SJSA1 (cell line): ENCODE measurements at places on chromosomes 7 and 10. TPM values are rescaled to one million over a fixed set of nuclear protein-coding genes. Genes with fewer than 3 reads are reported as not detected.

DNA sequence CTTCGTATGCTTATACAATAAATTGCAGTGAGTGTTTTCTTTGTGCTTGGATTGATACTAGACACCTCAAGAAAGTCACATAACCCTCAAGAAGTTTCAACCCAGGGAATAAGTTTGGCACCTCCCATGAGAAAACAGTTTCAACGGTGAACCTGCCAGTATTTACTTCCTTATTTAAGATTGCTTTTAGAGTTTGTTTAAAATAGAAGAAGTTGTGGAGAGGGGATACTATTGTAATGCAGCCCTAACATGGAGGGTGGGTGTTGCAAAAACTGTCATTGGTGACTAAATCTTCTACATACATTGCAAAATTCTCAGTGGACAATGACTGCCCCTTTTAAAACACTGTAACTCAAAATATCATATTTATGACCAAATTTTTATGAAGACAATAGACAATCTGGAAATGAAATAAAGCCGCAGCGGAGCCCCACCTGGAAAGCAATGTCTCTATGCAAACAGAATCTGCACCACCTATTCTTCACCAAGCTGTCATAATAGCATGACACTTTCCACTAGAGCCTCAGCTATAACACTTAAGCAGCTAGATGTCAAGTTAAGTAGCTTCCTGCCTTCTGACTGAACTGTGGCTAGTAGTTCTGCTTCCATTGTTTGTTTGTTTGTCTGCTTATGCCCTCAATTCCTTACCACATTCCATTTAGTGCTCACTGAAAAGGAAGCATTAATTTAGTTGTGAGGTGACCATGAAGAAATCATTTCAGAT lies 98.2 kb downstream of the MDFIC start:
- DNase-seq, result no peak

Gene NPC1L1
- total RNA-seq, result not detected in 2 replicates

GRCh38 chr7:130896051-130896881 lies 162.3 kb upstream of the KLF14 start:
- no peak for DNase-seq

DNA sequence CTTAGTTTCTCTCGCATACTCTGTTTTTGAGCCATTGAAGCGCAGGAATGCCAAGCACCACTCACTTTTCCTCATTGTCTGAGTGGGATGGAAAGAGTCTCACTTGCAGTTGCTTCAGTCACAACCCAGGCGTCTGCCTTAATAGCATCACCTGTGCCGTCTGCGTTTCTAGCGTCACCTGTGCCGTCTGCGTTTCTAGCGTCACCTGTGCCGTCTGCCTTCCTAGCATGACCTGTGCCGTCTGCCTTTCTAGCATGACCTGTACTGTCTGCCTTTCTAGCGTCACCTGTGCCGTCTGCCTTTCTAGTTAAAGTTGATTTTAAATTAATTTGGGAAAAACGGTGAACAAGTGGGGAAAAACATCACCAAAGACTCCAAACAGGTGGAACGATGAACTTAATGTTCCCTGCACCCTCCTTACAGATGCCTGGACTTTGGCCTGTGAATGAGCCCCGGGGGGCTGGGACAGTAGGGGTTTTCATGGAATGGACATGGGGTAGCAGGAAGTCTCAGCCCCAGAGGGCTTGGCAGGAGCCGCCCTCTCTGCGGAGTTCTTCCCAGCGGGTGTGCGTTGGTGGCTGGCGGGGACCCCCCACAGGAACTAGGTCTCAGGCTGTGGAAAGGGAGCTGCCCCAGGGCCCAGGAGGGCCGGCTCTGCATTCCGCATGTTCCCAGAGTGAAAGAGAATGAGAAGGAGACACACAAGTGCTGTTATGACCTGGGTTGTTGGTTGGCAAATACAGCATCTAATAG lies 3.5 kb downstream of the ZNF511 start:
- DNase-seq, result no peak

DNA sequence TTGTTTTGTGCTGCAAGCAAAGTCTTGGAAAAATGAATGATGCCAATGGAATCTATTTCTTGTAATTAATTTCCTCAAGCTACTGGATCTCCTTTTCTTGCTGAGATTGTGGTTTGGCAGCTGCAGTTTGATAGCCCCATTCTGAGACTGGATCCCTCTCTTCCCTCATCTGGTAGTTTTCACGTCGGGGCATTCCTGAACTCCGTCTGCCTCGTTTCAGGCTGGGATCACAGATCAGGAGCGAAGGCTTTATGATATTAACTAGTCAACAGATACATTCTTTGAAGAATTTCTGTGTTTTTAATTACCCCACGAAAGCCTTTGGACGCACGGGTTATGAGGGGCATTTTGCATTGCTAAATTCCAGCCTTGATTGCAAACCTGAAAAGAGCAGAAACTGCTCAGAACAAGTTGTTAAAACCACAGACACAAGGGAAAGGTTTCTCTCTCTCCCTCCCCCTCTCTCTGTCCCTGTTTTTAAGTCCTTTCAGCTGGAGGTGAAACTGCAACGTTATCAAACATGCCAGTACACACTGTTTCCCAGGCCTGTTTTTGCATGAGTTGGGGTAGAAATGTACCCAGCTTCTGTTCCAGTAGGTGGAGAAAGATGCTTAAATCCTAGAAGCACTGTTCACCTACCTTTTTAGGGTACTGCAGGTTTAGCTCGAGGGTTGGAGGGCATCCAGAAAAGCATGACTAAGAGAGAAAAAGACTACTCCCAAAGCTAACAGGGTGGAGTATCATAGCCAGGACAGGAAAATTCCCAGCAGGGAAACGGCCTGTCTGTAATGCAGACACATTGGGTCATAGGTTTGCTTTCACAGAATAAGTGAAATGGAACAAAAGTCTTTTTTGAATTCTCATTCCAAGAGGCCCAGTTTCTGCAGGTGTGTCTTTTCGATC lies 124.3 kb downstream of the CUX1 start:
- DNase-seq, result peak; percentile 62

DNA sequence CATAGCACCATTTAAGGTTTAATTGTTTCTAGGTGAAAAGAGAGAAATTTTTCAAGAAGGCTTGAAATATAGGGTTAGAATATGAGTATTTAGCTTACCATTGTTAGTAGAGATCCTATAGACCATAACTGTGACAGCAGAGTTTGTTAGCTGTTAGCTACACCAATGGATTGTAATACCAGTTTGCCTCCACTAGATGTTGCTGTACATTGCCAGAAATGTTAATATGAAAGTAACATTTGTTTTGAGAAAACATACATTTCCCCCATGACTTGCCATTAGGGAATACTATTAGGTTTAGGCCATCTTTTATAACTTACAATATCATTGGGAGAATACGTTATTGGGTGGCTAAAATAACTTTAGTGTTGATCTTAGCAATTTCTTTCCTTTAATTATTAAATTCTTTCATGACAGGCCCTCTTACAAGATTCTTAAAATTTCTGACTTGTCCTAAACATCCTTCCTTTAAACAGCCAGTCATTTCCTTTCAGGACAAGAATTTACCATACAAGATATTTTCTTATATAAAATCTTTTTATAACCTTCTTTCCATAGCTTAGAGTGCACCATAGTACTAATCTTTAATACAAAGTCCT lies 39.5 kb downstream of the ZNF117 start:
- DNase-seq, result no peak

DNA sequence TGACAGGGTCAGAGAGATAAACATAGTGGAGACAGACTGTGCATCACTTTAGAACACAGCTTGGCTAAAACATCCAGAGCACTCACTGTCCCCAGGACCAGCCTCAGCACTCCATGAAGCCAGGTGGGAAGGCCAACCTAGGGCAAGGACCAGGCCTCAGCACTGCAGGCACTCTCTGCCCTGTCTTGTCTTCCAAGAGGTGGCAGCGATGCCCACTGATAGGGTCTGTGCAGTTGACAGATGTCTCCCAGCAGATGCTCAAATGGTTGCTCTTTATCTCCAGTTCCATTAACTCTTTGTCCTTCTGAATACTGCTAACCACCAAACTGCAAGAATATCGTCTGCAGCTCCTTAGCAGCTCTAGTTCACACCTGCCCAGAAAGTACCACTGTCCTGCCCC lies 9.1 kb downstream of the DDX56 start:
- no peak for DNase-seq

Gene OPN4
- total RNA-seq, result not detected in 2 replicates

DNA sequence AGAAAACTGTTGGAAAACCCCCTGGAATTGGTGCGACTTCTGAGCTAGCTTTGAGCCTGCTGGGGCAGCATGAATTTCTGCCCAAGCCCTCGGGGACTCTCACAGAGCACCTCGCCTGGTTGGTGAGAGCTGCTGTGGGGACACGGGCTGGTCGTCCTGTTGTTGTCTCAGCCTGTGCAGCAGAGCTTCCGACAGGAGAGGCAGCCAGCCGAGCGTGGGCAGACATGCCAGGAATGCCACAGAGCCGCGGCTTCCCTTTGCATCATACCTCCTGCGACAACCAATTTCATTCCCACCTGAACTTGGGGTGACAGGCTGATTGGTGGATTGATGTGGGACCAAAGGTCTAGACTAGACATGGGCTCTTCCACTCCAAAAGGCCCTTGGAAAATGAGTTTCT lies 60.2 kb upstream of the NRBF2 start:
- no peak for DNase-seq

- no peak for DNase-seq
Observed at GRCh38 chr10:126629925-126630624, 40.4 kb downstream of the C10orf90 start.

DNA sequence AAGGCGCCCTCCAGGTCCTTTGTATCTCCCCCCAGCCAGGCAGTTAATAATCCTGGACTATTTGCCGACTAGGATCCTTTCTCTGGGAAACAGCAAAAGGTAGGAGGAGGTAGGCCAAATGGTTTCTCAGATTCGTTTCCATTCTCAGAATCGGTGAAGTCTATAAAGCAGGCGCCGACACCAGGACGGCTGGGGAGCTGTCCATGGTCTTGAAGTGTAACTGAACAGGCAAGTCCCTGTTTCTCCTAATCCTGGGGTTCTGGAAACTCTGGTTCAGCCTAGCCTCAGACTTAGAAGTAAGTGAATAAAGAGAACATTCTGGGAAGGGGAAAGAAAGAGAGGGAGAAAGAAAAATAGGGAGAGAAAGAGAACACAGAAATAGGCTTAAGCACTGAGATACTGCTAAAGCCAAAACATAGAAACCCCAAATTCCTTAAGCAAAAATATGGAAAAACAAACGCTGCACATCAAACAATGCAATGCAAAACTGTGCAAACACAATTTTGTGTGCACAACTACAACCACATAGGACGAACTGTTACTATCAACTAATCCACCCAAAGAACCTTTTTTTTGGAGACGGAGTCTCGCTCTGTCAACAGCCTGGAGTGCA lies 11.1 kb upstream of the INA start:
- DNase-seq, result peak; percentile 74

GRCh38 chr10:14050598-14050997 lies 280.1 kb downstream of the FRMD4A start:
- no peak for DNase-seq

GRCh38 chr7:107180378-107180777 lies 11.6 kb downstream of the HBP1 start:
- DNase-seq, result no peak

DNA sequence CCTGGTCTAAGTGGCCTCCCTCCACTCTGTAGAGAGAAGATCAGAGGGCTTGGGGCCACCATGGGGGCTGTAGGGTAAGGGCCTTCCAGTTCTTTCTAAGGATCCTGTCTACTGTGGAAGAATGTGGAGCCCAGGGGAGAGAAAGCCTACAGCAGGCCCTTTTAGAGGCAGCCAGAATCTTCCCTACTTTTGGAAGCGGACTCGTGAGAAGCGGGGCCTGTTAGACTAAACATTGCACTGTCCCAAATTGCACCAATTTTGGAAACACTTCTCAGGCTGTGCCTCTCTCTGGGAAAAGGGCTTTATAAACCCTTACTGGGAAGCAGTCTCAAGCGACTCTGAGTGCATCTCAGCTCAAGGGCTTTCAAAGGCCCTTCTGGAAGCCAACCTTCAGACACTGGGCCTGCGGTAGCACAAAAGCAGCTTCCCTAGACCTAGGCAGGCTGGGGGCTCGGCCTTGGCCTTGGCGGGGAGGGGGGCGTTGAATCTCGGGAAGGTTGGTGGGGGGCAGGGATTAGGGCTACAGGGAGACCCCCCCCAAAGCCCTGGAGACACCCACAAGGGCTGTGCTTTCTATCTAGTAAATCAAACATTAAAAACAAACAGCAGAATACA lies 298.1 kb downstream of the GFRA1 start:
- DNase-seq, result no peak

- DNase-seq, result no peak
Observed at GRCh38 chr7:20665096-20665495, 49.6 kb downstream of the ABCB5 start.

DNA sequence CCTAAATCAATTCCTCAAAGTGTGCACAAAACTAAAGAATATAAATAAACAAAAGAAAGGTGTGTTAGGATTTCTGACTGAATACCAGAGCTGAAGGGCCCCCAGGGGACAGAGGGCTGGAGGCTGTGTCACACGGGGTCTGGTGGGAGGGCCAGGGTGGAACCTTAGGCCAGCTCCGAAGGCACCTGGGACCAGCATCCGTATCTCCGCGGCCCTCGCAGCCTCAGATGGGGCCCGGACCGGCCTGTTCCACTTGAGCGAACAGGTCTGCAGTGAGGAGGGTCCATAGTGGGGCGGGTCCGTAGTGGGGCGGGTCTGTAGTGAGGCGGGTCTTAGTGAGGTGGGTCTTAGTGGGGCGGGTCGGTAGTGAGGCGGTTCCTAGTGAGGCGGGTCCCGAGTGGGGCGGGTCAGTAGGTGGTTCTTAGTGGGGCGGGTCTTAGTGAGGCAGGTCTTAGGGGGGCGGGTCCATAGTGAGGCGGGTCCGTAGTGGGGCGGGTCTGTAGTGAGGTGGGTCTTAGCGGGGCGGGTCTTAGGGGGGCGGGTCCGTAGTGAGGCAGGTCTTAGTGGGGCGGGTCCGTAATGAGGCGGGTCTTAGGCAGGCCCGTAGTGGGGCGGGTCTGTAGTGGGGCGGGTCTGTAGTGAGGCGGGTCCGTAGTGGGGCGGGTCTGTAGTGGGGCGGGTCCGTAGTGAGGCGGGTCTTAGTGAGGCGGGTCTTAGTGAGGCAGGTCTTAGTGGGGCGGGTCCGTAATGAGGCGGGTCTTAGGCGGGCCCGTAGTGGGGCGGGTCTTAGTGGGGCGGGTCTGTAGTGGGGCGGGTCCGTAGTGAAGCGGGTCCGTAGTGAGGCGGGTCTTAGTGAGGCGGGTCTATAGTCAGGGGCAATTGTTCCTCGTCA lies 15.1 kb downstream of the GPR146 start:
- no peak for DNase-seq

- no peak for DNase-seq
Observed at GRCh38 chr10:11454958-11455566, 156.4 kb downstream of the USP6NL start.

Gene INHBA
- total RNA-seq, result 14.3 and 20.2 TPM in 2 replicates

Gene GPAM
- 13.8 and 17.1 TPM in 2 replicates for total RNA-seq

DNA sequence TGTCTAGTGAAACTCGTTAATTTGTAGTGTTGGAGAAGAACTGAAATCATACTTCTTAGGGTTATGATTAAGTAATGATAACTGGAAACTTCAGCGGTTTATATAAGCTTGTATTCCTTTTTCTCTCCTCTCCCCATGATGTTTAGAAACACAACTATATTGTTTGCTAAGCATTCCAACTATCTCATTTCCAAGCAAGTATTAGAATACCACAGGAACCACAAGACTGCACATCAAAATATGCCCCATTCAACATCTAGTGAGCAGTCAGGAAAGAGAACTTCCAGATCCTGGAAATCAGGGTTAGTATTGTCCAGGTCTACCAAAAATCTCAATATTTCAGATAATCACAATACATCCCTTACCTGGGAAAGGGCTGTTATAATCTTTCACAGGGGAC lies 187.6 kb downstream of the CFTR start:
- no peak for DNase-seq
